ENCODE measurements at places on chromosomes 16 and 17. TPM values are rescaled to one million over a fixed set of nuclear protein-coding genes. Genes with fewer than 3 reads are reported as not detected.

SDR42E2 gene
- 0.07 TPM for total RNA-seq

MMP15 gene
- total RNA-seq = 0.19 TPM

- H3K36me3 ChIP-seq = peaks cover 20% of the 10 kb centered on the region
- H3K4me1 ChIP-seq = no peaks in the 10 kb centered on the region
- H3K4me3 ChIP-seq = no peak overlapping the region
- no peaks in the 10 kb centered on the region for H3K27me3 ChIP-seq
- DNase-seq = peak; percentile 15
- H3K27ac ChIP-seq = no peak overlapping the region
These were observed 35.0 kb downstream of the GPT2 start for GRCh38 chr16:46918905-46919792.

KATNB1 gene
- 29.3 TPM for total RNA-seq

DNA sequence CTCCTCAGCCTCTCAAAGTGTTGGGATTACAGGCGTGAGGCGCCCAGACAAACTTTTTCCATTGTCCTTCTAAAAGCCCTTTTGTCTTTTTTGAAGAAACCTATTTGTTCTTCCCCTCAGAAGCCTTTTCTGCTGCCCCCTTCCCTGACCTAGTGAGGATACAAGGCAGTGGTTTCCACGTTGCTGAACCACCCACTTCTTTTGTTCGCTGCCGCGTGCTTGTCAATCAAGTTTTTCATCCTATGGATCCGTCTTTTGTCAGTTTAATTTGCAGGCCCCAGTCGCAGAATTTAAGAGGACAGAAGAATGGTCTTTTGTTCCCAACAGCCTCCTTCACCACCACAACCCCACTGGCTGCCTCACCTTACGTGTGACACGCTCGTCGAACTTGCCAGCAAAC is 20.2 kb upstream of the GNG13 start:
- H3K4me3 ChIP-seq = no peak overlapping the region
- H3K27me3 ChIP-seq = peaks cover 8% of the 10 kb centered on the region
- H3K27ac ChIP-seq = no peak overlapping the region
- no peak for DNase-seq

- H3K36me3 ChIP-seq = peaks cover under 1% of the 10 kb centered on the region
- H3K27ac ChIP-seq = no peak overlapping the region
- H3K4me3 ChIP-seq = no peak overlapping the region
These were observed 6.8 kb downstream of the TNRC6C start for GRCh38 chr17:77965352-77965751.

DNA sequence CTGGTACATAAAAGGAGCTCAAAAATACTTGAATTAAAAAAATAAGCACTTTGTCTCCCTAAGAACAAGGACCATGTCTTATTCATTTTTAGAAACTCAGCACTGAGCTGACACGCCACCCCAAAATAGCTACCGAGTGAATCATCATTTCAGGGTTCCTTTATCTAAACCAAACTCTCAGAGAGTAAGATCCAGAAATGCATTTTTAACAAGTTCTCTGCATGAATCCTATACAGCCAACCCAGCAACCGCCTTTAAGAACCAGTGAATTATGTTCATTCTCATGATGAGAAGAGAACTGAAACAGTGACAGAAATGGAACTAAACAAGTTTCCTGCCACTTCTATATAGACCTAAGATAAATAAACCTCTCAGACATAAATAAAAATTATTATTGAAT is 8.7 kb downstream of the C16orf87 start:
- peaks cover 37% of the 10 kb centered on the region for H3K4me1 ChIP-seq
- no peak overlapping the region for H3K27ac ChIP-seq
- H3K36me3 ChIP-seq = peaks cover 9% of the 10 kb centered on the region
- no peak overlapping the region for H3K4me3 ChIP-seq
- peak; percentile 68 for DNase-seq

CHST5 gene
- 0.41 TPM for total RNA-seq

GRCh38 chr17:75774471-75774990 is 9.5 kb upstream of the GALK1 start:
- peaks cover 21% of the 10 kb centered on the region for H3K4me1 ChIP-seq
- no peak for DNase-seq
- no peak overlapping the region for H3K4me3 ChIP-seq
- peaks cover 43% of the 10 kb centered on the region for H3K36me3 ChIP-seq
- peaks cover under 1% of the 10 kb centered on the region for H3K27me3 ChIP-seq

DNA sequence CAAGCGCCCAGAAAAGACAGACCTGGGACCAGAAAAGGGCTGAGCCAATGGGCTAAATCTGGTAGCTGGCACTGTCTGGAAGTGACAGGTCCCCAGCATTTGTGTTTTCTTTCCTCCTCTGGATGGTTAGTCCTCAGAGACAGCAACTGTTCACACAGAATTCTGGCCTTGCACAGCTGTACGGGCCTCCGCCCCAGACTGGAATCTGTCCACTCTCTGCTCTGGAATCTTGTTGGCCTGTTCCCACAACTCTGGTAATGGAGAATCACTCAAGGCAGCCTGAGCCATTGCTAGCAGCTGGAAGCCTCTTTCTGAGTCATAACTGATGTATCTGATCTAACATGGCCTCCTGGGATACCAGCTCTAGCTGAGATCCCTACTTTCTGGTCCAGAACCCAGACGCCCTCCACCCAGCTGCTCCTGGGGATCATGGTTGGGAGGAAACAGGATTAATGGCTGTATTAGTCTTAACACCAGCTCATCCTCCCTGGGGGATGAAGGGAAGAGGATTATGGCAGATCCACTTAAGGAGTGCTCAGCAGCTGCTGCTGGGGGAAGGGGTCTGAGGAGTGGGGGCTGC is 9.1 kb downstream of the ZNF668 start:
- no peaks in the 10 kb centered on the region for H3K27me3 ChIP-seq
- H3K4me3 ChIP-seq = no peak overlapping the region
- peaks cover 15% of the 10 kb centered on the region for H3K36me3 ChIP-seq
- no peak for DNase-seq
- H3K27ac ChIP-seq = peak overlapping the region; percentile 63

MAPK8IP3 gene
- 56.7 TPM for total RNA-seq

GRCh38 chr17:48259694-48260291 is 152.2 kb downstream of the SNX11 start:
- H3K4me3 ChIP-seq = no peak overlapping the region
- H3K4me1 ChIP-seq = peaks cover 5% of the 10 kb centered on the region
- H3K27me3 ChIP-seq = no peaks in the 10 kb centered on the region
- peaks cover 3% of the 10 kb centered on the region for H3K36me3 ChIP-seq
- DNase-seq = no peak
- no peak overlapping the region for H3K27ac ChIP-seq

GRCh38 chr17:64515419-64515818 is 8.6 kb downstream of the CEP95 start:
- H3K4me3 ChIP-seq = no peak overlapping the region
- peak overlapping the region; percentile 15 for H3K27ac ChIP-seq
- peaks cover 44% of the 10 kb centered on the region for H3K36me3 ChIP-seq
- H3K4me1 ChIP-seq = peaks cover 24% of the 10 kb centered on the region

GRCh38 chr16:57574086-57574485 is 31.6 kb downstream of the ADGRG5 start:
- no peak overlapping the region for H3K4me3 ChIP-seq
- no peaks in the 10 kb centered on the region for H3K36me3 ChIP-seq
- H3K4me1 ChIP-seq = peaks cover 31% of the 10 kb centered on the region
- H3K27ac ChIP-seq = peak overlapping the region; percentile 2
- H3K27me3 ChIP-seq = no peaks in the 10 kb centered on the region
- no peak for DNase-seq

GRCh38 chr17:37816950-37817349 is 72.1 kb upstream of the HNF1B start:
- H3K27ac ChIP-seq = no peak overlapping the region
- no peaks in the 10 kb centered on the region for H3K4me1 ChIP-seq
- peaks cover 16% of the 10 kb centered on the region for H3K27me3 ChIP-seq
- DNase-seq = no peak

- no peak overlapping the region for H3K27ac ChIP-seq
- H3K4me3 ChIP-seq = no peak overlapping the region
- H3K4me1 ChIP-seq = peaks cover 3% of the 10 kb centered on the region
- H3K36me3 ChIP-seq = peaks cover 6% of the 10 kb centered on the region
These were observed 10.1 kb downstream of the VAC14 start for GRCh38 chr16:70790815-70791214.

GRCh38 chr17:58487589-58488427 is at the start of gene HSF5:
HSF5 (minus strand) TSS chr17:58488408; CDS start chr17:58488274, 134 bp downstream.
- H3K4me3 ChIP-seq = peak within 1 kb of the TSS; percentile 52
- H3K36me3 ChIP-seq = peaks cover 33% of the 10 kb centered on the region
- H3K4me1 ChIP-seq = peaks cover 14% of the 10 kb centered on the region
- H3K27ac ChIP-seq = peak within 1 kb of the TSS; percentile 47
- H3K27me3 ChIP-seq = no peaks in the 10 kb centered on the region

- DNase-seq = no peak
- H3K27me3 ChIP-seq = no peaks in the 10 kb centered on the region
- H3K4me3 ChIP-seq = no peak overlapping the region
- H3K4me1 ChIP-seq = peaks cover 57% of the 10 kb centered on the region
These were observed 30.9 kb downstream of the PAFAH1B1 start for GRCh38 chr17:2624292-2624731.
